Epithelial cell of proximal tubule (primary cell): ENCODE measurements at places on chromosomes 1 and 21. TPM values are rescaled to one million over a fixed set of nuclear protein-coding genes. Genes with fewer than 3 reads are reported as not detected.

GRCh38 chr1:4633346-4633745 lies 21.1 kb upstream of the AJAP1 start:
- DNase-seq = no peak

DNA sequence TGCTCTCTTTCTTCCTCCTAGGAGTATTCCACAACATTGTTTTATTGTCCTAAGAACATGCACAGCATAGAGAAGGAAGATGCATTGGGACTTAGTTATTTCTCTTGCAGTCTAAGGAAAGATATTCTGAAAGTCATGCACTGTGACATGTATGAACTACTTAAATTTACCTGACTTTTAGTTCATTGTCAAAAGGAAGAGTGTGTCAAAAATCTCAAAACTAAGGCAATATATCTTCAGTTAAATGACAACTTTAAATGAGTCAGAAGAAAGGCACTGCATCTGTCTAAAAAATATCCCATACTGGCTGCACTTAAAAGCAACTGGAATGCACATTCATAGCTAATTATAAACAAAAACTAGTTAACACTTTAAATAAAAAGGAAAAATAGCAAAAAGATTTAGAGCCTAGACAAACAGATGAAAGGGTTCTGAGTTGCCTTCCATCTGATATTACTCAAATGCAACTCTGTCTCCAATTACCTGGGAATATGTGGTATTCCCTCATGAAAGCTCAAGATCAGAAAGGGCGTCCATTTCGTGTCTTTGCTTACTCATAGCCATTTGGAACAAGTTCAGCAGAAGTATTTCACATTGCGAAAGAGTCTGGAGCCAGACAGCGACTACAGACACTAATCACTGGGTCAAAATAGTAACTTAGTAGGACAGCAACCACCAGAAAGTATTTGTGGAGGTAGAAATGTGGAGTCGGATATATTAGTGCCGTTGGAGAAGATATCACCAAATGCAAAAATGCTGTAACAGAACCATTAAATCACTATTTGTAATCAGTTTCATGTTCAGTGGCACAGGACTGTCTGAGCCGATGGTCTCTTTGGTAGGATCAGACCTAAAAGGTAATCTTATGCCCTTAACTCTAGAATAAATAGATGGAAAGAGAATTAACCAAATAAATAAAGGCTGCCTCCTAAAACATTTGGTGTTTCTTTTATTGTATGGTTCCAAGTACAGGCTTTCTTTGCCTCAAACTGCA lies 225.7 kb downstream of the GREM2 start:
- DNase-seq = no peak

GRCh38 chr1:85264150-85264549 lies 4.7 kb upstream of the C1orf52 start:
- DNase-seq = no peak

DNA sequence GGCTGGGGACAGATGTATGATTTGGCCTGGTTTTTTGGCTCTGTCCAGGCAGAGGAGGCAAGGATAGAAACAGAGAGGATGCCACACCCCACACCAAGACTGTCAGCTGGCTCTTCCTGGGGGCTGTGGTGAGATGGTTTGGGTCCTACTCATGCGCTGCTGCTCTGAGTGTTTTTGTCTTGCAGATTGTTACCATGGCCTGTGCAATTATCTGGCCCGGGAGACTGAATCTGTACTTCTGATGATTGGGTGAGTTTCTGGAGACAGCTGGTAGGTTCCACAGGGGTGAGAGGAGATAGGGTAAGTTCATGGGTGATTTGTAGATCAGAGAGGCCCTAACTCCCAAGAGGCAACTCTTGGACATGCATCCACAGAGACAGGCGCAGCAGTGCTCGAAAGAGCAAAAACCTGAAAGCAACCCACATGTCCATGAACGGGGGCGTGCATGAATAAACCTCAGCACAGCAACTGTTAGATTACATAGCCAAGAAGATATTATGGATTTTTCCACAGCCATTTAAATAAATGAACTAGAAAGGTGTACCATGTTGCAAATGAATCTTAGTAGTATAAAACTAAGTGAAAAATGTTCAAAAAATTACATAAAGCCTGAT lies 17.8 kb downstream of the AADACL4 start:
- DNase-seq = no peak

DNA sequence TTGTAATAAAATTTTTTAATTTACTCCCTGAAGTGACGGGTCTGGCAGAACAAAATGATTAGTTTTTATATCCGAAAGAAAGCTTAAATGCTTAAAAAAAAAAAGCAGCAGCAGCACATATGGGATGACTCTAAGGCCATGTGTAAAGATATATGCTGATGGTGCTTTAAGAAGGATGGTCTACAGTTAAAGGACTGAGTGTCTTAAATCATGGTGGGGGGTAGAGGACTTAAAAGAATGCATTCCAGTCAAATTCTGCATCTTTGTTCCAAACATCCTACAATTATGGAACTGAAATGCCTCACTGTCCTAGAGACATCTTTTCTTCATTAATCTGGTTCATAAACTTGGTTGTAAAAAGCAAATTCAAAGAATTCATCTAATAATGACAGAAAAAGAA lies 7.0 kb downstream of the KDM5B start:
- no peak for DNase-seq

- DNase-seq = no peak
These were observed 75.5 kb downstream of the CAMK2N1 start for GRCh38 chr1:20410503-20410902.

GRCh38 chr1:29289493-29289892 lies 53.2 kb downstream of the PTPRU start:
- DNase-seq = no peak

GRCh38 chr1:54728027-54728426 lies 12.4 kb downstream of the TTC4 start:
- no peak for DNase-seq

DNA sequence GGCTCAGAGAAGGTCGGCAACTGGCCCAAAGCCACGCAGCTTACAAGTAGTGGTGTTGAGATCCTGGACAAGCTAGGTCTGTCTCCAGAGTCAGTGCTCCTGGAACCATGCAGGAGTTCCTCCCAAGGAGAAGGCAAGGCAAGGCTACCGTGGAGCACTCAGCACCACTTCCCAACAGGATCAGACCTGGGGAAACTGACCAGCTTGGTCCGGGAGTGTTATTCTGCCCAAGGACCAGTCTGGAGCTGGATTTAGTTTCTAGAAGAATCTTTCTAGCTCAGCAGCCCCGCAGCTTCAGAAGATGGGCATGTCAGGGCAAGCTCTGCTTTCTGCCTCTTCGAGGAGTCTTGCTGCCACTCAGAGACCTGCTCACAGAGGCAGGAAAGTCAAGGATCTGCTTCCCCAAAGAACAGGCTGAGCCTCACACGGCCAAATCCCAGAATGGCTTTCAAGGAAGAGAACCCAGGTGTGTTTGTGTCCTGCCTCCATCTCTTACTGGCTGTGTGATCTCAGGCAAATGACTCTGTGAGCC lies 302.8 kb downstream of the MATN1 start:
- DNase-seq = no peak

Gene DENND2C
- 0.29 and 0.81 TPM in 2 replicates for total RNA-seq

Gene CLCA4
- not detected in 2 replicates for total RNA-seq
